PC-3 (cell line): ENCODE measurements at places on chromosomes 11 and 22.

GRCh38 chr11:73652046-73652730 lies 5.8 kb downstream of the PLEKHB1 start:
- peak; percentile 13 for DNase-seq

DNA sequence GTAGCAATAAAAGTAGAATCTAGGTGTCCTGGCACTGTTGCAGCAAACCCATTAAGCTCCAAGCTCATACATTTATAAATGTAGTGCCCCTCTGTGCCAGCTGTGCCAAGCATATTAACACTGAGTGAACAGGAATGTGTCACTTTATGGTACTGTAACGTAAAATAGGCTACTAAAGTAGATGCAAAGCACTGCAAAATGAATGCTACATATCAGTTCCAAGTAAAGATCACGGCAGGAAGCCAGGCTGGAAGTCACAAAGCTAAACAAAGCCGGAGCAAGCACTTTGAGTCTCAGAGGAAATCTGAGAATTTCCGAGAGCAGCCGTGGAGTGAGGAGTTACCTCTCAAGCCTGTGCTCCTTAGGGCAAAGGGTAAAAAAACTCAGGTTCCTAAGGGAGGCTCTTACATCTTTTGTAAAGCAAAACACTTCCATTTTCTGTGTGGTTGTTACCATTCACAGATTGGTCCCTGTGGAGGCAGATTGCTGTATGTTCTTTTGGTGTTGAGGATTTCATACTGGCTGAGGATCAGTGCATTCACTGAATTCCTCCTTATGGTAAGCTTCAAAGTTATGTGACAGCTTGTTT lies 85.7 kb downstream of the WNT11 start:
- no peak for DNase-seq

DNA sequence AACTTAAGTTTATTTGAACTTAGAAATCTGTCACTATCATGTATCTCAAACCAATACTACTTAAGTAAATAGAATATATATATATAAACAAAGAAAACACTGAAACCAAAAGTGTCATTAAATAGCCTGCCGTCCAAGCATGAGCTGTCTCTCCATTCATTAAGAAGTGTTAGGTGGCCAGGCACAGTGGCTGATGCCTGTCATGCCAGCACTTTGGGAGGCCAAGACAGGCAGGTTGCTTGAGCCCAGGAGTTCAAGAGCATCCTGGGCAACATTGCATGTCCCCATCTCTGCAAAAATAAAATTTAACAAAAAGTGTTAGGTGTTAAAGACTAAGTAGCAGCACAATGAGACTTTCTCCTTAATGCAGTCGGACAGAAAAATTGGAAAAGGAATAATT lies 14.0 kb downstream of the CD6 start:
- no peak for DNase-seq

- no peak for DNase-seq
These were observed 1376.1 kb upstream of the TENM4 start for GRCh38 chr11:80816966-80817365.

DNA sequence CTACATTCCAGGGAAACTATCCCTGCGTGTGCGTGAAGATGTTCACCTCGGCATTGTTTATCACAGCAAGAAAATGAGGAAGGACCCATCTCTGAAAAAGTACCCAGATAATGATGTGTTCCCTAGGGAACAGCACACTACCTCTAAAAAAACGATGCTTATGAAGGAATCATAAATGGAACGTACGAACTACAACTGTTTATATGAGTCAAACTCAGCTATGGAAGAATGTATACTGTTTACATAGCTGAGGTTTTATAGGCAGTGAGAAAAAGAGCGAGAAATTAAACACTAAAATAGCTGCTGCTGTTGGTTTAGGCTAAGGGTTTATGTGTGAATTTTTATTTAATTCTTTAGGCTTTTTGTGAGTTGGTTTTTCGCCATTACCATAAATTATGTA lies 48.9 kb downstream of the APOL1 start:
- DNase-seq: peak; percentile 61

DNA sequence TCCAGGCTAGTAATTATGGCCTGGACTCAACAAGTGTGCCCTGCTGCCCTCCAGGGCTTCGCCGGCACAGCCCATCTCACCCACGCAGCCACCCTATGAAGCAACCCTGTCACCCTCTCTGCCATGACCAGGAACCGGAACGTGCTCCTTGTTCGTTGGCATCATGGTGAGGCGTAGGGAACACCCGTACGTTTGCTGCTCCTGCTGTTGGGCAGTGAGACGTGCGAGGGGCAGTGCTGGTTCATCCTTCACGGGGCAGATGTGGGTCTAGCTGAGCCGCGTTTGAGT lies 20.7 kb downstream of the NADSYN1 start:
- DNase-seq: no peak

- DNase-seq: no peak
These were observed 331.4 kb downstream of the DLG2 start for GRCh38 chr11:85295694-85296271.

DNA sequence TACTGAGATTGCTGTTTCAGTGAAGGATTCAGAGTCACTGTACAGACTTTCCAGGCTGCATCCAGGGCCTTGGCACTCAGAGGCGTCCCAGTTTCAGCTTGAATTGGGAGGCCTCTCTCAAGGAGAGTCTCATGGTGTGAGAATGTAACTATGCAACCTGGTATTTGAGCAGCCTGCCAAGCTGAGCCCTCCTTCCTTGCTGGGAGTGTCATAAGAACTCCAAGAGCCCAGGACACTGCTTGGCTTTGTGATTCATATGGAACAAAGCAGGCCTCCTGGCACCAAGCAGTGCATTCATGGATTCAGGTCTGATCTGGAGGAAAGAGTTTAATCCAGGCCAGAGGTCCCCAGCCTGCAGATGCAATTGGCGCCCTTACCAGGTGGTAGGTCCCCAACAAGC lies 171.7 kb downstream of the DBX1 start:
- DNase-seq: peak; percentile 25

GRCh38 chr11:72041364-72042063 lies 38.8 kb downstream of the NUMA1 start:
- peak; percentile 55 for DNase-seq

DNA sequence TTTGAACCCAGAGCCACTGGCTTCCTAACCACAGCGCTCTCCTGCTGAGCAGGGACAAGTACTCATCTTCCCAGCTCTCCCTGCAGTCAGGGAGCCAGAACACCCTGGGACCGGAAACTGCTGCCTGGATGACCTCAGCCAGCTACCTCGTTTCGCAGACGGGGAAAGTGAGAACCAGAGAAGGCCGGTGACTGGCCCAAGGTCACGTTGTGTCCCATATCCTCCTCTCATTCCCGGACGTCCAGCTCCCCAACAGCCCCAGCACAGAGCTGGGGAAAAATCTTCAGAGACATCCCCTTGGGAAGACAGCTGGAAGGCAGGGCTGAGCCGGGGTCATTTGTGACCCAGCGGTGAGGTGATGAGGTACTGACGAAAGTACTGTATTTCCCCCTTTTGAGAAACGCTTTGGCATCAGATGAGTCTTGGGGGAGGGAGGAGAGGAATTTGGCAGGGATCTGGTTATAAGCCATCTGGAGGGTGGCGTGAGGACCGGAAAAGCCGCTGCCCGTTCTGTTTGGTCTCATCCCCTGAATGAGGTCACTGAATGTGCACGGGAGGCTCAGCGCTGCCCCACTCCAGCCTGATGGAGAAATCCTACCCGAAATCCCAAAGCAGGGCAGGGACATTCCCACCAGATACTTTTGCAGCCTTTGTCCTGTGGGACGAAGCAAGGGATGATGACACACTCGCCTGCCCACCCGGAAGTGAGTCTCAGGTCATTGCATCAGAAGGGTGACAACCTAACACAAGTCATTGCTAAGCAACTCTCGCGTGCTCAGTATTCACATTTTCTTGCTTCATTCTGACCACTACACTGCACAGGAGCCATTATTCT lies 41.1 kb downstream of the LIF start:
- DNase-seq: peak; percentile 91

DNA sequence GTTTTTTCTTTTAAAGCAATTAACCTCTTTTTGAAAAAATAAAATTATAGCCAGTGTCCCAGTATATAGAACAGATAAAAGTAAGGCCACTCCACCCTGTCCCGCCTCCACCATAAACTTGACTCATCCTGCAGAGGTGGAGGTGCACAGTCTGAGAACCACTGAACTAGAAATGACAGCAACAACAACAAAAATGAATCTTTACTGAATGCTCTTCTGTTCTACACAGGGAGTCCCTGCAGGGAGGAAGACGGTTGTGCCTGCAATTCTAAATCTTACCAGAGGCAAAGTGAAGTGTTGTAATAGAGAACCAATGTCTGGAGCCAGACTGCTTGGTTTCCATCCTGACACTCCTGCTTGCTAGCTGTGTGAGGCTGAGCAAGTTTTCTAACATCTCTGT lies 162.3 kb downstream of the FBXO7 start:
- no peak for DNase-seq

GRCh38 chr11:88106666-88107065 lies 68.6 kb downstream of the RAB38 start:
- no peak for DNase-seq

DNA sequence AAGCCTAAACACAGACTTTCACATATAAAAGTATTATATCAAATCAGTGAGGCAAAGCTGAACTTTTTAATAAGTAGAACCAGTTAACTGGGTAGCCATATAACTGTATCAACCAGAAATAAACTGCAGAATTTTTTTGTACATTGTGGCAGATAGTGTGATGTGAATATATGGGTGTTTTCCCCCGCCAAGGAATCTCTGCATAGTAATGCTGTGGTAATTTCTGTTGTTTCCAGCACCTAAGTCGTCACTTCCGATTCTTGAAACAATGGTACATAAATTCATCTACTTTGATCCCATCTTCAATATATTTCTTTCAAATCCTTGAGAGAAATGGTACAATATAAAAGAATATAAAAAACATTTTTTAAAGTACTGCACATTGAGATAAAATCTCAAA lies 39.6 kb downstream of the NARS2 start:
- DNase-seq: no peak

DNA sequence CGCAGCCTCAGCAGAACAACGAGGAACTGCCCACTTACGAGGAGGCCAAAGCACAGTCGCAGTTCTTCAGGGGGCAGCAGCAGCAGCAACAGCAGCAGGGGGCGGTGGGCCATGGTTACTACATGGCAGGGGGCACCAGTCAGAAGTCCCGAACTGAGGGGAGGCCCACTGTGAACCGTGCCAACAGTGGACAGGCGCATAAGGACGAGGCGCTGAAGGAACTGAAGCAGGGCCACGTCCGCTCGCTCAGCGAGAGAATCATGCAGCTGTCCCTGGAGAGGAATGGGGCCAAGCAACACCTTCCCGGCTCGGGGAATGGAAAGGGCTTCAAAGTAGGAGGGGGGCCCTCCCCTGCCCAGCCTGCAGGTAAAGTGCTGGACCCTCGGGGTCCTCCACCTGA lies 31.6 kb downstream of the AMOTL1 start:
- no peak for DNase-seq

- DNase-seq: no peak
These were observed 13.9 kb upstream of the MYO18B start for GRCh38 chr22:25728071-25728470.

- DNase-seq: no peak
These were observed 123.7 kb upstream of the NECTIN1 start for GRCh38 chr11:119852741-119853140.

DNA sequence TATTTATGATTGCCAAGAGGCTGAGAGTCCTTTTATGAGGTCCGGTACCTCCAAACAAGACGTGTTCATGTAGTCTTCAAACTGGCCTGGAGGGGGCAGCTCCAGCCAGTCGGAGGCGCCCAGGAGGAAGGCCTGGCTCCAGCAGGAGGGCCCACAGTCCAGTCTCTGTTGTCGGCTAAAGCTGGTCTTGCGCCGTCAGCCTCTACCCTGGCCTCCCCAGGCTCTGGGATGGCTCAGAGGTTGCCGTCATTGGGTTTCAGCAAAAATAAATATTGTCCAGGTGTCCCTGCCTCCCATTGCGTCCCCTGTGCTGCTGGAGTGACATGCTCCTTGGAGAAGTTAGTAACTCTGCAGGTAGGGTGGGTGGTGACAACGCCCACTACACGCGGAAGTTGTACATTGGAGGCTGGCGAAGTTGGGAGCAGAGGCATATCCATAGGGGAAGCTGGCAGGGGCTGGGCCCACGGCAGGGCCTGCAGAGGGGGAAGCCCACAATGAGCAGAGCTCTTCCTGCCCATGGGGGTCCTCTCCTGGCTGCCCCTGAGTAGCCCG lies 1.0 kb upstream of the SLC25A1 start:
- DNase-seq: peak; percentile 69
